T-helper 2 cell (primary cell): ENCODE measurements at places on chromosomes 13 and 19.

DNA sequence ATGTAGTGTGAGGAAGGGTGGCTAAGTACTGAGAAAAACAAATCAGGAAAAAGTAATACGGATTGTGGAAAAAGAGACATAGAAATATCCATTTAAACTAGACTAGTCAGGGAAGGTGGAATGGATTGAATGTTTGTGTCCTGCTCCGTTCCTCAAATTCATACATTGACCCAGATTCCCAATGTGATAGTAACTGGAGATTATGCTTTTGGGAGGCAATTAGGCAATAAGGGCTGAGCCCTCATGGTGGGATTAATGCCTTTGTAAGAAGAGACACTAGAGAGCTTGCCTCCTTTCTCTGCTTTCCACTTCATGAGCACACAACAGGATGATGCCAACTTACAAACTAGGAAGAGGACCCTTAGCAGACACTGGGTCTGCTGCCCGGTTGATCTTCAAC is 765.2 kb upstream of the GPC6 start:
- DNase-seq: no peak

DNA sequence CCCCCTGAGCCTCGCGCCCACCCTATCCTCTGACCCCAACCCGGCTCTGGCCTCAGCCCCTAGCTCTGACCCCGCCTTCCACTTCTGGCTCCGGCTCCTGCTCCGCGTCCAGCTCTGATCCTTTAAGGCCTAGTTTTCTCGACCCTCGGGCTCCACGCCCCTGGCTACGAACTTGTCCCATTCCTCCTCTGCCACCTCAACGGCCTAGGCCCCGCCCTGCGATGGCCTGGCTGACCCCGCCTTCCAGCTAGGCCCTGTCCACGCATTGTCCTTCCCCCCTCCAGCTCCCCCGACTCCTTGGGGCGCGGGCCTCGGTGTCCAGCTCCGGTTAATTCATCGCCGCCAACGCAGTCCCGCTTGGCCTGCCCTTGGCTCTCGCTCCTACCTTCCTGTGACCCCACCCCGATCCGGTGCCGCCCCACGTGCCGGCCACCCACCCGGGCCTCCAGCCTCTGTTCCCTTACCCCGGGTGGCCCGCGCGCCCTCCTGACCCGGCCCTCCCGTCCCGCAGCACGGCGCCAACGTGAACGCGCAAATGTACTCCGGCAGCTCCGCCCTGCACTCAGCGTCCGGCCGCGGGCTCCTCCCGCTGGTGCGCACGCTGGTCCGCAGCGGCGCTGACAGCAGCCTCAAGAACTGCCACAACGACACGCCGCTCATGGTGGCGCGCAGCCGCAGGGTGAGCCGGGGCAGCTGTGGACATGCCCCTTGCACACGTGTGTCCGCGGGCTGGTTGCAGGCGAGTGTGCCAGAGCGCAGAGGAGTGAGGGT is 9.4 kb downstream of the BCL3 start:
- DNase-seq: no peak

DNA sequence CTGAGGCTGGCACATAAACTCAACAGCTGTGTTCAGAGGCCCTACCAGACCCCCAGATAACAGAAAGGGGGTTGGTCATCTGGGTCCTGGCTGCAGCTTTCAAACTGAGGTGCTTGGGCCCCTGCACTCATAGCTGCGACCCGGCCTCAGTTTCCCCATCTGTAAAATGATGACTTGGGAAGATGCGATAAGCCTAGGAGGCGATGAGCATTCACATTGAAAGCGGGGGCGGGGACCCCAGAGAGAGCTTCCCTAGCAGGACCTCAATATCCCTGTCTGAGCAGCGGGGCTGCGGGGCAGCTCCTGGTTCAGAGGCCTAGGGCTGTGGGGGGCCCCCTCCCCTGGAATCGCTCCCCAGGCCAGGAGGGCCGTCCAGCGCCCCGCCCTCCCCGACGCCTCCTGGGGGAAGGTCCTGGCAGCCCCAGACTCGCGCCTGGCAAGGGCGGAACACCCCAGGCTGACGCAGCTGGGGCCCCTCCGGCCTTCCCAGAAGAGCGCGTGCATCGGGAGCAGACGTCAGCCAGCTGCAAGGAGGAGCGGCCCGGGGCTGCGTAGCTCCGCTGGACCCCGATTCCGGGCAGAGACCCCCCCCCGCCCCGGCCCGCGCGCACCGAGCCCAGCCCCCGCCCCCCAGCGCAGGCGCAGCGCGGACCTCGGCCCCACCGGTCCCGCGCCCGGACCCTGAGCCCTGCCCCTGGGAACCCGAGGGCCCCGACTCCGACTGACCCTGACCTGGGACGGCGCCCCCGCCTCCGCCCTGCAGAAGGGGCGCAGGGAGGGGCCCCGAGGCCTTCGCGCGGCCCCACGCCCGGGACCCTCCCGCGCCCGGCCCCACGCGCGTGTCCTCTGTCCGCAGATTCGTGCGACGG is 3.5 kb downstream of the FSTL3 start:
- no peak for DNase-seq

DNA sequence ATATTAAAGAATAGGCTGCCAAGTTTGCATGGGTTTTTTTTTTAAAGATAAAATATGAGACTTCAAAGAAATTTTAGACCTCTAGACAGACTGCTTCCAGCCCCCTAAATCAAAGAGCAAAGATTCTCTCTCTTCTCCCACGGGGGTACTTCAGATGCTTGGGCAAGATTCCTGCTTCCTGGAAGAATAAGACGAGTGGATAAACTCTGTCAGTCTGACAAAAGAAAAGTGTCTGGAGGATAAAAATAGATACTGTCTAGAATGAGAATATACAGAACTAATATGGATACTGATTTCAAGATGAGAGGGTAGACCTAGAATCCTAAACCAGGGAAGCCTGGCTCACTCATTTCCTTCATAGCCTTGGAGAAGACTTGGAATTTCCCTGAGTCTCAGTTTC is 435.1 kb downstream of the FOXO1 start:
- no peak for DNase-seq

GRCh38 chr19:30649934-30650614 is 277.9 kb downstream of the ZNF536 start:
- no peak for DNase-seq

DNA sequence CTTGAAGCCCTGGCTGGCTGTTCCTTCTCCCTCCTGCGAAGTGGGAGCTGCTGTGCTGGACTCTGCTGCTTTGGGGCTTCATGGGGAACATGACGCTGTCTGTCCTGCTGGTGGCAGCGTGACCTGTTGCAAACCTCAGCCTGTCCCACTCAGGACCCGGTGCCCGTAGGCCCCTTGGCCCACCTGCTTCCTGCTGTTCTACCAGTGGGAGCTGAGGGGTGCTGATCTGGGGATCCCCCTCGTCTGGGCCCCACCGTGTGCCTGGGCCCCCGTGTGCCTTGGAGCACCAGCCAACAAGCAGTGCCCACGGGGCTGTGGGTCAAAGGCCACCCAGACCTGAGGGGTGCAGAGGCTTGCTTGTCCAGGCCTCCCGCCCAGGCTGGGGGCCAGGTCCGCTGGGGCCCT is 5.3 kb downstream of the SPPL2B start:
- DNase-seq: no peak

GRCh38 chr19:32680986-32681385 is 5.3 kb downstream of the RGS9BP start:
- no peak for DNase-seq

GRCh38 chr13:59358014-59358413 is 805.7 kb downstream of the DIAPH3 start:
- no peak for DNase-seq

- DNase-seq: no peak
Measured at GRCh38 chr13:44894001-44894770, 95.1 kb downstream of the NUFIP1 start.

- no peak for DNase-seq
Measured at GRCh38 chr19:29267701-29268100, 54.8 kb upstream of the UQCRFS1 start.

DNA sequence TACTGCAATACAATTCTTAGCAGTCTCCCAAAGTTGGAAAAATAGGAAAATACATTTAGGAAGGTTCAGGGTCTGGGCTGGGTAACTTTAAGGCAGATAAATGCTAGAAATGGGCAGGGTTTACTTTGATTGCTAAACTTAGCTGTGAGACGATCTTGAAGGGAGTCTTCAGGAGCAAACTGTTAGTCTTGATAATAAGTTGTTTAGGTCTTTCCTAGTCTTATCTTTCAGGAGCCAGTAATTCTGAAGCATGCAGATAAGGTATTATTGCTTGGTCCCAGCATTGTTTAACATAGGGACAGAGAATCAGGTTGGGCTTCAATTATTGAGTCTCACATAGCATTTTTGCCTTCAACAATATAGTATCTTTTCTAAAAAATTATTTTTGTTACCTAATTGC is 262.4 kb upstream of the MIR17HG start:
- DNase-seq: no peak

DNA sequence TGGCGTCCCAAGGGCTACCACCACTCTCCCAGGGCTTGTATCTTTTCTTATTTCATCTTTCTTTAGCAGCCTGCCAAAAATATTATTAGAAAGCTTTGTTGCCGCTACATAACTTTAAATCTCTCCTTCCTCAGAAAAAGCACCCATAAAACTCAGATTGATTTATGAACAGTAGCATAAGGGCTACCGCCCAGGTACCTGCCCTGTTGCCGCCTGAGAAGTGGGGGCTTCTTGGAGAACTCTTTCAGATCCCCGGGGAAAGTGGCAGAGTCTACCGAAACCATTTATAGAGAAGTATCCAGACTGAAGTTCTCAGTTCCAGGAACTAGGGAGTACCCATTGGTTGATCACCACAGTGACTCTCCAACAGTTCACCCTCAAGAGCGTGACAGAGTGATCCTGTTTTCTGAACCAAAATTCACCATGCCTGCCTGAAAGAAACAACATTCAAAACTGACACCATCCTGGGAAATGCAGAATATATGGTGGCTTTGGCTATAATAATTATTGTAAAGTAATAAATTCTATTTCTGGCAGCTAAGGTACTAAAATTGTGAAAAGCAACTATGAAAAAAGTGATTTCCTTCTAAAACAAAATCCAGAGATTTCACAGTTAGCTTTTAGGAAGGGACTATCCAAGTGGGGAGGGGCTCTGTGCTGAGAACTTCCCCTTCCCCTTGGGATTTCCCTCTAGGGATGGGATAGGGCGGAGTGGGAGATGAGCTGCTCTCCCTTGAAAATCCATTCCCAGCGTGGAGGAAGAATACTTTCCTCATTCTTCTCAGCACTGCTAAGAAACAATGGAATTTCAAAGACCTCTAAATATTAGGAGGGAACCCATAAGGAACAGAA is 877 bp upstream of the N4BP2L1 start:
- DNase-seq: no peak

DNA sequence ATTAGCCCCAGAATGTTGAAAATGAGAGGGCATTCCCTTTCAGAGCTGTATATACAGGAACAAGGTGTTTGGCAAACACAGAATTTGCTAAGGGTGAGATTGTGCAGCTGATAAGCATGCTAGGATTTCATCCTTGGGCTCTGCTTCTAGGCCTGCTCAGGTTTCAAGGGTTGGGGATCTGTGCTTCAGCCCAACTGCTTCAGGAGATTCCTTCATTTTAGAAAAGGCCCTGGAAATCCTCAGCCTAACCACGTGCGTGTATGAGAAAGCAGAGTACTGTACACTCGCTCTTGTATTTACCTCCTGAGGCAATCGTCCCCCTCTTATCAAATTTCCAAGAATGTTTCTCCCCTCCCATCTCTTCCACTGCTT is 291.6 kb upstream of the ARGLU1 start:
- no peak for DNase-seq

DNA sequence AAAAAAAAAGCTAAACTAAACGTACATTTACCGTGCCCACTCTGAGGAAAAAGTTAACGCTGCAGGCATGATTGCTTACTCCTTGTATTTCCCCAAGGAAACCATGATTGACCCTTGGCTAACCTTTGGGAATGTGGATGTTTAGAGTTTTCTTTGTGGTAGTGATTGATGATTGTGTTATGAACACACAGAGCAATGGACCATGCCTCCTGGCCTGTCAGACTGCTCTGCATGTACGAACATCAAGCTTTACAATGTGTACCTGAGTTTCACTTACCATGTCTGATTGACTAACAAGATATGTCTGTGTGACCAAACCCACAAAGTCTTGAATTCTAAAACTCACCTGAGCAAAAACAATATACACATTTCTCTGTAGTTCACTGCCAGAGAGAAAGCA is 35.1 kb downstream of the MYCBP2 start:
- DNase-seq: no peak

DNA sequence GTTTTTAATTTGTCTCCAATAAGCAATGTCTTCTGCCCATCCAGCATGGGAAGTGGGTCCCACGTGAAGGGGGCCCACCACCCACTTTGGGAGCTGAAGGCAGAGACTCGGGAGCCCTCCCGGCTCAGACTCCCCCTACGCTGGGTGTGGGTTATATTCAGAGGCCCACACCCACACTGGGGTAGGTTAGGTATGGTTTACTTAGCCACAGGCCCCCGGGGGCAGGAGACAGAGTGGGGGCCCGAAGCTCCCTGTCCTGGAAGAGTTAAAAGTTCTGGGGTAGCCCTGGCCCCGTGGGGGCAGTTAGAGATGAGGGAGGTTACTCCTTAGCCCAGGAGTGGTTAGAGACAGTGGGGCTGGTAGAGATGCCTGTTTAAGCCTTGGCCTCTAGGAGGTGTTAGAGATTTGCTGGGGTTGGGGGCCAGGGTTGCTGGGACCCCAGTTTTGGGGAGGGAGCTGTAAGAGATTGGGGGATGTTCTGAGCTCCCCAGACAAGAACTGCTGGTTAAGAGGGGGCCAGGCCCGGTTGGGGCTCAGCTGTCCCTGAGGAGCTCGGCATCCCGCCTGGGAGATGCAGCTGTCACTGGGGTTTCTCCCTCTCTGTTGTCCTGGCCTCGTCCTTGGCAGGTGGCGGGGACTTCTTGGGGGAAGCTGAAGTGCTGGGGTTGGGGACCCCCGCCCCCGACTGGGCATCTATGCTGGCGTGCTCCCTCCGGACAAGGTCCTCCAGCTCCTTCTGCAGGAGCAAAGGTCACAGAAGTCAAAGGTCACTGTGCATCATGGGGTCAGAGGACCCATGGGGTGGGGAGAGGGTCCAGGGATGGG is 712 bp upstream of the RINL start:
- no peak for DNase-seq

DNA sequence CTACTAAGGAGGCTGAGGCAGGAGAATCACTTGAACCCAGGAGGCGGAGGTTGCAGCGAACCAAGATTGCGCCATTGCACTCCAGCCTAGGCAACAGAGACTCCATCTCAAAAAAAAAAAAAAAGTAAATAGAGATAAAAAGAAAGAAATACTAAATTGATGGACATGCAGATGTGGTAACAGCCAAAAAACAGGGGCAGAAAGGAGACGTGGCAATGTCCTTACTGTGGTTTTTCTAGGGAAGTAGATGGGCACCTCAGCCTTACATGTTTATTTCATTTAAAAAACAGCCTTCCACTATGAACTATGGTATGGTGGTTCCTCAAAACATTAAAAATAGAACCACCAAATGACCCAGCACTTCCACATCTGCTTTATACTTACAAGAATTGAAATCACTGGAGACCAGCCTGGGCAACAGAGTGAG is 6.5 kb upstream of the EIF3G start:
- DNase-seq: no peak

DNA sequence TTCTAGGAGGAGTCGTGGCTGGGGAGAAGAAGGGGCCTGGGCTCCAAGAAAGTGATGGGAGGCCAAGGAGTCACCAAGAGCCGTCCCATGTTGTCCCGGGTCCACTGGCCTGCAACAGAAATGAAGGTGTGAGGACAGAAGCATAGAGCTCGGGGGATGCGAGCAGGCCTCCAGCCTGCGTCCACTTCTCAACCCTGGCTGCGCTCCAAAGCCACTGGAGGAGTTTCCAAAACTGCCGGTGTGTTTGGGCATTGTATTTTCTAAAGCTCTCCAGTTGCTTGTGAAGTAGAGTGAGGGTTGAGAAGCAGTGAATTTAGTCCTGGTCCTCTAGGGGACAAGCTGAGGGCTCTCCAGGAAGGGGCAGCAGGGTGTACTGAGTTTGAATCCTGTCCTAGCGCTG is 13.0 kb downstream of the FFAR2 start:
- DNase-seq: no peak
